HT-29 (cell line): ENCODE measurements at places on chromosomes 13 and 19.

DNA sequence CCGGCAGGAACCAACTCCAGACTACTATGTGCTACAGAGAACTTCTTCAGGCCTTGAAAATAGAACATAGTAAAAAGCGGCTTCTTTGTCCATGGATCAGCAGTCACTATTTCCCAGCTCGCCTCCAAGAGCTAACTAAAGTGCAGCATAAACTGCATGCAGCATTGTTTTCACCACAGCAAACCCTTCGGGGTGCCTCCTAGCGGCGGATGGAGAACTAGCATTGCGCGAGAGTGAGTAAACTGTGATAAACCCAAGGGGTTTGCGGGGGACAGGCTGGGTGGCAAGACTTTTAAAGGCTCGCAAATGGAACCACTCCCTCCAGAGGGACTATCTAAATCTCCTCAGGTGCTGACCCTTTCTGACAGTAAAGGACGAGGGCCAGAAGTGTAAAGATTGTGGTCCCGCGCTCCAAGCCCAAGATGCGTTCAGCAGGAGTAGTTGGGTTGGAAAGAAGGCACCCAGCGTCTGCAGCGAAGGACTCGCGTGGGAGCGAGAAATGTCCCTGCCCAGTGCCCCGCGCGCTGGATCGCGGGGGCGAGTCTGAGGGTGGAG is 21.5 kb upstream of the SGCG start:
- DNase-seq, result no peak

- DNase-seq, result no peak
These were observed 137.5 kb downstream of the SLITRK6 start for GRCh38 chr13:85661675-85662074.

GRCh38 chr13:94859278-94859691 is 146.9 kb upstream of the SOX21 start:
- DNase-seq, result no peak

GRCh38 chr19:41220811-41221210 is 1.8 kb downstream of the AXL start:
- DNase-seq, result no peak

DNA sequence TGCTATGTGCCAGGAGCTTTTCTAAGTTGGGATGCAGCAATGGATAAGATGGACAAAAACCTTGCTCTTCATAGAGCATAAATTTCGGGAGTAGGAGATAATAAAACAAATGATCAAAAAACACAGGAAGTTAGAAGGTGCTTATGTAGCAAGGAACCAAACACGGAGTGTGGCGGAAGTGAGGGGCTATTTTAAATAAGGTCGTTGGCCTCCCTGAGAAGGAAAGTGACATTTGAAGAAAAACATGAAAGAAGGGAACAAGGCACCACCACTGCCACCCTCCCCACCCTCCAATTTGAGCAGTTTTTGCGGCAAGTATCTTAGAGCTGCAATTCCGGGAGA is 3.2 kb upstream of the GSX1 start:
- DNase-seq, result no peak

DNA sequence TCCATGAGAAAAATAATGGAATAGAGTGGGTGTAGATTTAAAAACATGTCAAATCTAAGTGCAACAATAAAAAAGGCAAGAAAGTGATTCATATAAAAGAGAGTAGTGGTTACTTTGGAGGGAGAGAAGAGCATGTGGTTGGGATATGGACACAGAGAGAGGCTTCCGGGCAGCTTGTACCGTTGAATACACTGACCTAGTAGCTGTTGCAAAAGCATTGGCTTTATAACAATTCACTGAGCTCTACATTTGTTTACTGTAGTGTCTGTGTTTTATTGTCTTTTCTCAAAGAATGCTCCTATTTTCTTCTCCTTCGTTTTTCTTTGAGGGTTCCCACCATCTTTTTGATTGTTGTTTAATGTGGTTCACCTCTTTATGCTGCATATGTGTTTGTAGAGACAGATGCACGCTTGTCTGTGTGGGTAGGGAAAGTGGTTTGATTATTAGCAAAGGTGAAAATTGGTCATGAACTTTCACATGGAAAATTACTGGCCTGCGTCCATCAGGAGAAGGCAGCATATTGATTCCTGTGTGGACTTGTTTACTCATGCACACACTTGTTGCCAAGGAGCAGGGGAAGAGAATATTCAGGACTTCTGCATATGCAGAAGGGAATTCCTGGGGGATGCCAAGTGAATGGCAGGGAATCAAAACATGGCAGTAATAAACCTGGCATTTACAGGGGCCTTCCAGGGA is 29.9 kb upstream of the IRS2 start:
- DNase-seq, result peak; percentile 90

GRCh38 chr19:56066152-56067023 is 54.7 kb downstream of the ZNF787 start:
- peak; percentile 93 for DNase-seq

DNA sequence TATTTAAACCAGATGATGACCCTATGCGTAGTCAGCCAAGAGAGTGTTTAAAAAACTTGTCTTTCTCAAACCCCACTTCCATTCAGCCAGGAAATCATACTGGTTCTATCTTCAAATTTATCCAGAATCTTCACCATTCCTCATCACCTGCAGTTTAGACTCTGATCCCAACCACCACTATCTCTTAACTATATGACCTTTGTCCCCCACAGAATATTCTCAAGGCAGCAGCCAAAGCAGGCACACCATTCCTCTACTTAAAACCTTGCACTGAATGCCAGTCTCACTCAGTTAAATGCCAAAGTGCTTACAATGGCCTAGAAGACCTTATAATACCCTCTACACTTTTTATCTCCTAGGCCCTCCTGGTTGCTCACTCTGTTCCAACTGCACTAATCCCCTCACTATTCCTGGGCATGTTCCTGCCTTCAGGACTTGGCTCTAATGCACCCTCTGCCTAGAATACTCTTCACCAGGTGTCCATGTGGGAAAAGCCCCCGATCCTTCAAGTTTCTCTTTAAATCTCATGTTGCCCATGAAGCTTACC is 10.1 kb downstream of the SUCLA2 start:
- DNase-seq, result no peak

- peak; percentile 57 for DNase-seq
These were observed 177.3 kb upstream of the KL start for GRCh38 chr13:32838945-32839344.

GRCh38 chr19:5042556-5042955 is 73.6 kb downstream of the KDM4B start:
- DNase-seq, result no peak

GRCh38 chr13:63024458-63024857 is 1608.8 kb upstream of the PCDH20 start:
- DNase-seq, result no peak

GRCh38 chr19:40416918-40417642 is 3.9 kb upstream of the PRX start:
- peak; percentile 56 for DNase-seq

DNA sequence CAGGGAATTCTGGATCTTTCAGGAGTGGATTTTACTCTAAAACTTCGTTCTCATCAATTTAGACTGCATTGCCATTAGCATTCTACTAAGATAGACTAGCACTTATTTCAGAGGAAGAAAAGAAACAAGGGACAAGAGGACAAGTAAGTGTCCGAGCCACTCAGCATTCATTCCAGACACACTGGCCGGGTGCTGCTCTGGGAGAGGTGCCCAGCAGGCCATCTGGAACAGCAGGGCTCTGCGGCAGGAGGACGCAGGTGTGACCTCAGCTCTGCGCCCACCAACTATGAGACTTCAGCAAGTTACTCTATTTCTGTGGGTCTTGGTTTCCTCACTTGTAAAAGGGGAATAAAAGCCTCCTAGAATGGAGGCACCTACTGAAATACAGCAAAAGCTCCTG is 4.2 kb downstream of the EPS15L1 start:
- no peak for DNase-seq
